ENCODE measurements at places on chromosomes 7 and 10.

GRCh38 chr7:127948312-127948711 lies 82.9 kb downstream of the LRRC4 start:
- DNase-seq: no peak

DNA sequence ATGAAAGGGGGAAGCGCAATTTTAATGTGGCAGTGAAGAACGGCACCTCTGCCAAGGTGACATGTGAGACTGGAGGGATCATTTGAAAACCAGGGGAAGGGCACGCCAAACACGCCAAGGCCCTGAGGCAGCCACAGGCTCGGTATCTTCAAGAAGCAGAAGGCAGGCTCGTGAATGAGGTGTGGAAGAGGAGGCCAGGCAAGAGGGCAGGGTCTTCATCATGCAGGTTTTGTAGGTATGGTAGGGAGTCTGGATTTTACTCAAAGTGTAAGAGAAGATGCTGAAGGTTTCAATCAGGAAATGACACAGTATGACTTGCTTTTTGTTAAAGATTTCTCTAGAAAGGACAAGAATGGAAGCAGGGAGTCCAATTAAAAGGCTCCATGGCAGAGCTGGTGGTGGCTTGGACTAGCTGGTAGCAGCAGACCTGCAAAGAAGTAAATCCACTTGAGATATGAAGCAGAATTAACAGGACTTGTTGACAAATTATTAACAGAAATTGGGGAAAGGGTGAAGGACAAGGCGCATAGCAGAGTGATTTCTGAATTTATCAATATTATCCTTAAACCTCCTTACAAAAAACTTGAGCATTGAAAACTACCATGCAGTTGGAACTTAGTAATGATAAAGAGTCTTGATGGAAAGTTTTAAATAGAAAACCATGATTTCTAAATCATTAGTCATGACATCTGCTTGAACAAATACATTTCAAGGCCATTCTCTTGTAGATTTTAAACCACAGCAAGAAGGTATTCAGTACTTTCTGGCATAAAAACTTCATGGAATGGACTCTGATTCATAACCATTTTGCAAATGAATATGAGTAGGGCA lies 70.4 kb downstream of the COA1 start:
- no peak for DNase-seq

DNA sequence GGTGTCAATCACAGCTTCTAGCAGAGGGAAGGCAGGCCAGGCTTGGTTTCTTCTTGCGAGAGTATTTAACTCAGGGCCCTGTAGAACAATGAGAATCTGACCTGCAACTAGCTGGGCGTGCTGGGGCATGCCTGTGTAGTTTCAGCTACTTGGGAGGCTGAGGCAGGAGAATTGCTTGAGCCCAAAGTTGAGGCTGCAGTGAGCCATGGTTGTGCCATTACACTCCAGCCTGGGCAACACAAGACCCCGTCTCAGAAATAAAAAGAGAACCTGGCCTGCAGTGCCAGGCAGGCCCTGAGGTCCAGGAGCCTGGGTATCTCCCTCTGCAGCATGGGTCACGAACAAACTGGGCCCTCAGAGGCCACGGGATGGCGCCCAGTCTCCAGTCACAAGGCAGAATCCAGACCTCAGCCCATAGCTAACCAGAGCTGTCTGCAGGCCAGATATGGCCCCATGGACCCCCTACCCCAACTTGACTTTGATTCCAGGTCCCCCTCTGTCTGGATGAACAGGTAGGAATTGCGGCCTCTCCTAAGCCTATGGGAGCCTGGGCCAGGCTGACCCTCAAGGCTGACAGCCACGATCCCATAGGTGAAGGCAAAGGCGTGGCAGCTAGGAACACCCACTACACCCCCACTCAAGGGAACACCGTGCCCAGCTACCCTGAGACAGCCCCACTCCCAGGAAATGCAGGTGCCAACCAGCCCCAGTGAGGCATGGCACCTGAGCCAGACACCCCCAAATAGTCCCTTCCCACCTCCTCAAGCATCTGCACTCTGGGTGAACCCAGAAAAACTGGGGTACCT lies 102.7 kb upstream of the TNRC18 start:
- DNase-seq: no peak

DNA sequence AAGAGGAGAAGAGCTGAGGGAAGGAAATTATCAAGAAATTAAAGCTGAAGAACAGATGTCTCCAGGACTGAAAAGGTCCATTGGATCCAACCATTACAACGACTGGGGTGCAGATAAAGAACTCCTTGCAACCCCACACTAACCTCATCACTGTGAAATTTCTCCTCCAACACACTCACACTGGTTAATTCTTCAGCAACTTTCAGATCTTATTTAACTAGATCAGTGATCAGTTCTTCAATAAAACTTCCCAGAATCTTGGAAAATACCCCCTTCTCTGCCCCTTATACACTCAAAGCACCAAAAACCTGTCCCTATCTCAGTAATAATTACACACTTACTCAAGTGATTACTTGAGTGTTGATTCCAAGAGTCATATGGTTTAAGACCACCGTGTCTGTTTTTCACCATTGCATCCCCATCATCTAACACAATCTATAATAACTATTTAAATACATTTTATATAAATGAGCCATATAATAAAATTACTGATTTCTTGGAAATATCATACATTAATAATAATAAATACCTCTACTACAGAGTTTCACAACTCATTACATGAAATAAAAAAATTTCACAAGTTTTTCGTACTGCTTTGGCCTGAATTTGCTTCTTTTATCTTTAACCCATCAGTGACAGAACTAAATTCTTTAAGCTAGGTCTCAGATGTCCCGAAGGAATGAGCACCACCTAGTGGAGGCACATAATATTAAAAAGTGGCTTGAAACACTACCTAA lies 123.7 kb downstream of the MPP7 start:
- DNase-seq: peak; percentile 50

DNA sequence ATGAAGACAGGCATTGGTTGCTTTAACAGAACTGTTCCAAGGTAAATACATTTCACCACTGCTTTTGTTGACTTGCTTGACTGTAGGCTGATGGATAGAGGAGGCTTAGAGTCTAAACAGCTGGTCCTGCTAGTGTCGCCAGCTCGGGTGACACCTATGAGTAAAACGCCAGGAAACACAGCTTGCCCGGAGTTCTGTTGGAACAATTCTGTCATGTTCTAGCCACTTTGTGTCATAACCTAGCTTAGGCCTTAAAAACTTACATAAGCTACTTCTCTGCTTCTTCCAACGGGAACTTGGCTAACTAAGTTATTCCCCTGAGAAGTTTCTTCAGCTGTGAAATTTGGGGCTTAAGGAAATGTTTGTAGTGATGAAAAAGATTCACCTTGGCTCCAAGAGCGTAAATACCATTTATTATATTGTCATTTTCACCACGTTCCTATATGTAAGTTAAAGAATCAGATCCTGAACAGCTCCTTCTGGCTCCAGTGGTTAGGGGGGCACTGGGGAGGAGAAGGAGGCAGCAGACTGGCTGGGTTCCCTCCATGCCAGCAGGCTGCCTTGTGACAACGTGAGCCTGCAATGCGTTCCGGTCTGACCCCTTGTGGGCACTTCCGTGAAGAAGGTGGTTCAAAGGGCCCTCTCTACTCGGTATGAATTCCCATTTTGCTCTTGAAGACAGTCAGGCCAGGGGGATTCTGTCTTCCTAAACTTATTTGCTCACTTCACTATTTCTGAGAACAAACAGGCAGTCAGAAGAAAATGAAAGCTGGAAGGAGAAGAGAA lies 253.2 kb downstream of the BMPER start:
- DNase-seq: no peak

DNA sequence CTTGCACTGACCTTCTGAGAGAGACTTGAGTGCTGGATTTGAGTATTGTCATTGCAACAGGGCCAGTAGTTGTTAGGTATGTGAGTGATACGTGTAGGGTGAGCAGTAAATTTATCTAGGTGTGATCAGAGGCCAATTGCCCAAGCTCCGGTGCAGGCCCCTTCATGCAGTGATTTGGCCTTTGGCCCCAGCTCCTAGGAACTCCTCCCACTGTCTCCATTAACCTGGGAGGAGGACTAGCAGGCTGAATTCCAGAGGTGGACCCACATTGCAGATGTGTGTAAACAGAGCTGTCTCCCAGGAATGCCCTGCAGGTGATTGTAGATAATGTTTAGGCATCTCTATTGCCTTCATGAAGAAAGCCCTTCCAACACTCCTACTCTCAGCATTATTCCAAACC lies 19.5 kb downstream of the TCF7L2 start:
- DNase-seq: no peak

DNA sequence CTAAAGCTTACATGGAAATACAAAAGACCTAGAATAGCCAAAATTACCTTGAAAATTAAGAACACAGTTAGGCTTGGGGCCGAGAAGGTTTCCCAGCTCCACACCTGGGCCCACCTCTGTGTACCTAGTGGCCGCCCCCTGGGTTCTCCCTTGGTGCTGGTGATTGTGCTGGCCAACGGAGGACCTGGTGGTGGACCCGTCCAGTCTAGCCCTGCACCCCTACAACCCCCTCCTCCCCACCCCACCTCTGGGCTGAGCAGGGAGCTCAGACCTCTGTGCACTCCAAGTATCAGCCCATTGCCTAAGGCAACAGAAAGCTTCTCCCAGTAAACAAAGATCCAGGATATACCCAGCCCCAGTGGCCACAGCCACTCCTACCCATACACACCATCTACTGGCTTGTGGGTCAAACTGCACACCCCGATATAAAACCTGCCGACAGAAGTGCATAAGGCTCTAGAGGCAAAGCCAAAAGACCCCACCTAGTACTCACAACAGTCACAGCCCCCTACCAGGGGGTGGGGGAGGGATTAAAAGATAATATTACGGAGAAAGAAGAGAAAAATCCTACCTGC lies 105.0 kb upstream of the DIP2C start:
- no peak for DNase-seq

GRCh38 chr7:79909176-79909575 lies 225.5 kb upstream of the GNAI1 start:
- DNase-seq: no peak

- peak; percentile 91 for DNase-seq
Measured at GRCh38 chr10:132714096-132714985, 71.6 kb downstream of the NKX6-2 start.

DNA sequence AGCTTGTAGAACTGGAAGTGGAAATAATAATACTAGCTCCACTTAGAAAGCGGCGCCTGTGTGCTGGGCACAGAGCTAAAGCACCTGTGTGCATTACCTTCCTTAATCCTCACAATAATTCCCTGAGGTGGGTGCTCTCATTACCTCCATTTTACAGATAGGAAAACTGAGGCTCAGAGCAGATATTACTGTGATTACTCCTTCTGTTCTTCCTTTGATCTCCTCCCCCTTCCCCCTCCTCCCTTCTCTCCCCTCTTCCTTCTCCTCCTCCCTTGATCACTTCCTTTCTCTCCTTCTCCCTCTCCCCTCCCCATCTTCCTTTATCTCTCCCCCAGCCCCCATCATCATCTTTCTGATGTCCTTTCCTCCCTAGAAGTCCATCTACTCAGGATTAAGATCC lies 55.0 kb downstream of the C10orf105 start:
- no peak for DNase-seq
